ENCODE measurements at places on chromosomes 4 and X.

DNA sequence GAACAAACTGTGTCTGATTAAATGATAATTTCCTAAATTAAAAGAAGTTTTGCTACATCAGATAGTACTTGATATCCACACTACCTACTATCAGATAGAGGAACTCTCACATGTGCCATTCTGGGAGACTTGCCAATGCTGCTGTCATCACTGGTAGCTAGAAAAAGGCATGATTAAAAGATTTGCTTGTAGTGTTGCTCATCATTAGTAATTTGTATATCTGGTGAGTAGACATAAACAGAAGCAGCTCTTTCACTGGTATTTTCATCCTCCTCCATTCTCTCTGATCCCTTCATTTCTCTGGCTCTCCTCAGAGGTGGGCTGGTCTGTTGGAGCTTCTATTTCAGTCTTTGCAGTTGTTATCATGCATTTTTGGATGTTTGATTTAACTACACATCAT is 56.0 kb downstream of the SPRY1 start:
- DNase-seq = no peak

DNA sequence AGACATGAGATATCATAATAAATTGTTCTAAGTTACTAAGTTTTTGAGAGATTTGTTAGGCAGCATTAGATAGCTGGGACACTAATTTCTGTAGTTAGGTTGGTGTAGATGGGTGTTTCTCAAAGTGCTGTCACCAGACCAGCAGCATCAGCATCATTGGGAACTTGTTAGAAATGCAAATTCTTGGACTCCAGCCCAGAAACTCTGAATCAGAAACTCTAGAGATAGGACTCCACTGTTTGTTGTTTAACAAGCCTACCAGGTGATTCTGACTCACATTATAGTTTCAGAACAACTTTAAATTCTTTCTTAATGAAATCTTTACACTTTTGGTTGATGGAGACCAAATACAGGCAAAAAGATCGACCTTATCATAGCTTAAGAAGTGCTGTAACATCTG is 173.7 kb downstream of the PABPC4L start:
- DNase-seq = no peak

GRCh38 chrX:153776611-153777045 is 4.2 kb upstream of the SRPK3 start:
- DNase-seq = no peak

GRCh38 chr4:1770245-1770644 is 22.8 kb upstream of the FGFR3 start:
- no peak for DNase-seq

DNA sequence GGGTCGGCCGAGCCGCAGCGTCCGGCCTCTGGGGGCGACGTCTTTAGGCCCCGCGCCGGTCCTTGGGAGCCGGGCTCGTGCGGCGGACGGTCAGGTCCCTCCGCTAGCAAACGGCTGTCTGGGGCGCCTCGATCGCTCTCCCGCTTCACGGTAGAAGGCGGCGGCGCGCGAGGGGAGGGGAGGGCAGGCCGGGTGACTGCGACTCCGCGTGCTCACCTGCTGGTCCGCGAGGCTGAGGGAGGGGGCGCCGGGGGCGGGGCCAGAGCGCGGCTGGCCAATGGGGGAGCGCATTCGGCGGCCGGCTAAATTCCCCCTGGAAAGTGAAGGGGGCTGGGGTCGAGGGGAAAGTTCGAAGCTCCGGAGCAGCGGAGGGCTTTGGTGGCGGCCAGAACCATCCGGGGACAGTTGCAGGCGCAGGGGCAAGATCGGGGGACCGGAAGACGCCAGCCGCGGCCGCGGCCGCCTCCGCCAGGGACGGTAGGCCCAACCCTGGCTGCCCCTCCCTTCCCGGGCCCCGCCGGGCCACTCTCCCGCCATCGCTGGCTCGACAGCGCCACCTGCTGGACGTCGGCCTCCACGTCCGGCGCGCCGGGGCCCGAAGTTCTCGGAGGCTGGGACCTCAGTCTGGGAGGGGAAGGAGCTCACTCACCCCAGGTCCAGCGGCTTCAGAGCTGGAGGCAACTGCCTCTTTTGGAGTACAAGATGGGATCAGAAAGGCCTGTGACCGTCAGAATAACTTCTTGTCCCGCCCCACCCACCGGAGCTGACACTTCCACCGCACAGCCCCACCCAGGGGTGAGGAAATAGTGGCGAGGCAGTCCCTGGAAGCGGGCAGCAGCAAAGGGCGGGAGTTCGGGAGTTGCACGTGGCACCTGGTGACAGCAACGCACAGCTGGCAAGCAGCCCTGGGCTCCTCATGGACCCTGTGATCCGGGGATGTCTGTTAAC is 49.9 kb downstream of the ELF4 start:
- DNase-seq = peak; percentile 72

DNA sequence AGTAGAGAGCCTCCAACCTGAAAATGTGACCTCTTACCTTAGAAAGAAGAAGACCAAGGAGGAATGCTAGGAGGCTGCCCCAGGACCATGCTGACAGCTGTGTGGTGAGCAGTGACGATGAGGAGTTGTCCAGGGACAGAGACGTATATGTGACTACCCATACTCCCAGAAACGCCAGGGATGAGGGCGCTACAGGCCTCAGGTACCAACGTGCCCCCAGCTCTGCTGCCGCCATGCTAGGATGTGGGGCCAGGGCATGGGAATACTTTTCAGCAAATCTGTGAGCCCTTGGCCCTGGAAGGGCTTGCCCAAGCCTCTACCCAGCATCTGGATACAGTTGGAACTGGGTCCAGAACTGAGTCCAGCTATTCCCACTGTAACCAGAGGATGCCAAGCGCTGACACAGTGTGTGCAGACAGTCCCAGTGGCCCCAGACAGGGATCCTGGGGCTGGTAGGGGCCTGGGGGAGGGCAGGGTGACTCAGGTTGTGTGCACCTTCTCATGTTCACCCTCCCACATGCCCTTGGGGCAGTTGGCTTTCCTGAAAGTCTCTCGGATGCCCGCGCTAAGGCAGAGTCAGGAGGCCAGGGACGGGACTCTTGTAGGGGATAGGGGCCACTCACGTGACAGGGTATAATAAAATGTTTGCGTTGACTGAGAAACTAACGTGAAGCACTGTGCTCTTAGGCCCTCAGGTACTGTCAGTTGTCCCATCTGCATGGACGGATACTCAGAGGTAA is 23.9 kb upstream of the FAM193A start:
- DNase-seq = no peak

DNA sequence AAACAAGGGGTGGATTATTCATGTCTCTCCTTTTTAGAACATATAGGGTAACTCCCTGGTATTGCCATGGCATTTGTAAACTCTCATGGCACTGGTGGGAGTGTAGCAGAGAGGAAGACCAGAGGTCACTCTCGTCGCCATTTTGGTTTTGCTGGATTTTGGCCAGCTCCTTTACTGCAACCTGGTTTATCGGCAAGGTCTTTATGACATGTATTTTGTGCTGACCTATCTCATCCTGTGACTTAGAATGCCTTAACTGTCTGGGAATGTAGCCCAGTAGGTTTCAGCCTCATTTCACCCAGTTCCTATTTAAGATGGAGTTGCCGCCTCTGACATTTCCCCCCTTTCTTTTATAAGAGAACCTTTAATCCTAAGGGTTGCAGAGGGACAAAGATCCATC is 45.8 kb downstream of the MGST2 start:
- DNase-seq = no peak

GRCh38 chrX:108001218-108001814 is 19.1 kb upstream of the TEX13B start:
- DNase-seq = no peak

DNA sequence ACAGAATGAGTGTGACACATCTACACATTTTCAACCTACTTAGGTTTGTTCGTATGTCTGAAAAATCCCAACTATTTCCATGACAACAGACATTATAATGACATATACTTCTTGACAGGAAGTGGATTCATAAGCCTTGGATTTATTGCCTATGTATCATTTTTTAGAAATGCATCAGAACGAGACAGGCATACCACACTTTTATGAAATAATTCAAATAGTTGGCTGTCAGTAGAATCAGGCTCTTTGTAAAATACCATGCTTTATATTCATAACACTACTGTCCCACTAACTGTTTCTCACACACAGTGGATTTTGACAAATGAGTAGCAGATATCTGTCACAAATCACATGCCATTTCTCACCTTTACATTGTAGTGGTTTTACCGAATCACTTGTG is 173.2 kb downstream of the BEND2 start:
- no peak for DNase-seq

DNA sequence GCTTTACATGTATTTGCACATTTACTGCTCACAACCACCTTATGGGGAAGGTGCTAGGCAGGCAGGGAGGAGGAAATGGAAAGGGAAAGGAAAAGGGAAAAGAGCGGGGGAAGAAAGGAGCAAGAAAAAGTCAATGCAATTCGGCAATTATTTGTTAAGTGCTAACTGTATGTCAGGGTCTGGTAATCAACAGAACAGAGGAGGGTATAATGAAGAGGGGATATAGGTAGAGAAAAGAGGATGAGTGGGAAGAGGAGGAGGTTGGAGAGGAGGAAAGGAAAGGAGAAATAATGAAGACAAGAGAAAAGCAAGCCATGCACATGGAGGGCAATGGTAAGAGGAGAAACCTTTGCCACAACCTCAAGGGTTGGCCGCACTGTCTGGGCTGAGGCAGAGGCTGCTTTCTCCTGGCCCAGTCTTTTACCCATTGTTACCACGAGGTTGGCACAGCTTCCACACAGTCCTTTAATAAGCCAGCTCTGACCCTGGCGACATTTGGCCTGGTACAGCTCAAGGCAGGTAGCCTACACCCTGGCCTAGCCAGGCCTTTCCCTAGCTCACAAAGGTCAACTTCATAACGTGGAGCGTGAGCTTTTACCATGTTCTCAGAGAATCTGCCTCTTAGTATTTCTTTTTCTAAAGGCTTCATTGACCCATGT is 836 bp downstream of the BTK start:
- no peak for DNase-seq

GRCh38 chrX:1452516-1453394 is at the start of gene ASMTL:
Gene ASMTL, minus strand, starts transcription at chrX:1452909. Its CDS starts 69 bp downstream, at chrX:1452840.
- peak; percentile 100 for DNase-seq

GRCh38 chr4:114072781-114073180 is 93.3 kb upstream of the ARSJ start:
- DNase-seq = no peak

GRCh38 chr4:109046471-109047201 is 255.8 kb downstream of the COL25A1 start:
- DNase-seq = no peak

DNA sequence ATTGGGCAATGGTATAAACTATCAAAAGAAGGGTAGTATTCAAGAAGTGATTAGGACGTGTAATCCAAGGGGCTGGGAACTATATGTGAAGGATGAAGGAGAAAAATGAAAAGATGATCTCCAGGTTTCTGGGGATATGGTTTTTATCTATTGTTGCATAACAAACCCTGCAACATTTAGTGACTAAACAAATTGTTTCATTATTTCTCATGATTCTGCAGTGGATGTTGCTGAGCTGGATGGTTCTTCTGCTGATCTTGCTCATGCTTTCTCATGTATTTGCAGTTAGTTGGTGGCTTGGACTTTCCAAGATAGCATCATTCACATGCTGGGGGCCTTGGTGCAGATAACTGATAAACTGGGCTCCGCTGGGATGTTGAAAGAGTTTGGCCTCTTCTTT is 29.1 kb downstream of the PHOX2B start:
- no peak for DNase-seq

- DNase-seq = no peak
Observed at GRCh38 chrX:43448688-43449087, 207.4 kb upstream of the MAOA start.

DNA sequence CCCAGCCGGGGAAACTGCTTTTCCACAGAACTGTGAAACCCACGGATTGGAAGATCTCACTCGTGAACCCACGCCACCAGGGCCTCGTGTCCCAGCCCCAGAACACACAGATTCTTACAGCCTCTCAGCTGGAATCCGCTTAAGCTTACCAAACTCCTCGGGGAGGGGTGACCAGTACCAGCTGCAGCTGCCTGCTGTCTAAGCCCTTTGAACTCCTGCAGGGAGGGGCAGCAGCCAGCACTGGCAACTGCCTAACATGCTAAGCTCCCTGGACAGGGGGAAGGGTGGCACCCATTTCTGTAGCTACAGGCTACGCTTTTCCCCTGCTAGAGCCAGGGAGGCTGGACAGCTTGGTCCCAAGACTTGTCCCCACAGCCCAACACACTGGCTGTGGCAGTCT is 38.4 kb downstream of the TBL1X start:
- no peak for DNase-seq

DNA sequence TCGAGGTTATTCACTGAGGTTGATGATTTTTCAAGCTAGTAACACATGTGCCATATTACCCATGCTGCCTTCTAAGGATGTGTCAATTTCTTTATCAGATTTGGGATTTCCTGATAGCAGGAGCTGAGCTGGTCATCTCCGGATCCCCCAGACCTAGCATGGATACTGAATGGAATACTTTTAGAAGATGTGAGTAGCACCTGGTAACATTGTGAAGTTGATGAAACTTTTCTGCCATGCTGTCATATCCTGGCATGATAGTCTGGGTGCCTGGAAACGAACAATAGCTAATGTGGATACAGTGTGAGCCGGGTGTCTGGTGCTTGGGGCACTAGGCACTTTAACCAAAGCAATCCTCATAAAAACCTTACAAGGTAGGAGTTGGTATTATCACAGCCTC is 11.0 kb upstream of the CYTL1 start:
- no peak for DNase-seq

GRCh38 chr4:1768367-1769034 is 24.6 kb upstream of the FGFR3 start:
- DNase-seq = no peak

DNA sequence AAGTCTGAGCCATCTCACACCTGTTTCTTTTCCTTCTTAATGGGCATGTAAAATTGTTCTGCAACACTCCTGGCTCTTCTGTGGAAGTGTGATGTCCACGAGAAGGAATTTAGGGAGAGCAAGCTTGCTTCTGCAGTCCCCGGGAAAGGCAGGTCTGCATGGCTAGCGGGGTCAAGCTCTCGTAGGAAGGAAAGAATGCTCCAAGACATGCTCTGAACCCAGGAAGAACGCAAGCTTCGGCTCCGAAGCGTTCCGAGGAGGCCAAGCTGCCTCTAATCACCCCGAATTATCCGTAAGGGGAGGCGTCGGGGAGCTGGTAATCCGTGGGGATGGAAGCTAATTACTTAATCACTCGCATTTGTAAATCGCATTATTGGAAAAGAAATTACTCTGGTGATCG is 177.7 kb downstream of the CRLF2 start:
- DNase-seq = no peak

DNA sequence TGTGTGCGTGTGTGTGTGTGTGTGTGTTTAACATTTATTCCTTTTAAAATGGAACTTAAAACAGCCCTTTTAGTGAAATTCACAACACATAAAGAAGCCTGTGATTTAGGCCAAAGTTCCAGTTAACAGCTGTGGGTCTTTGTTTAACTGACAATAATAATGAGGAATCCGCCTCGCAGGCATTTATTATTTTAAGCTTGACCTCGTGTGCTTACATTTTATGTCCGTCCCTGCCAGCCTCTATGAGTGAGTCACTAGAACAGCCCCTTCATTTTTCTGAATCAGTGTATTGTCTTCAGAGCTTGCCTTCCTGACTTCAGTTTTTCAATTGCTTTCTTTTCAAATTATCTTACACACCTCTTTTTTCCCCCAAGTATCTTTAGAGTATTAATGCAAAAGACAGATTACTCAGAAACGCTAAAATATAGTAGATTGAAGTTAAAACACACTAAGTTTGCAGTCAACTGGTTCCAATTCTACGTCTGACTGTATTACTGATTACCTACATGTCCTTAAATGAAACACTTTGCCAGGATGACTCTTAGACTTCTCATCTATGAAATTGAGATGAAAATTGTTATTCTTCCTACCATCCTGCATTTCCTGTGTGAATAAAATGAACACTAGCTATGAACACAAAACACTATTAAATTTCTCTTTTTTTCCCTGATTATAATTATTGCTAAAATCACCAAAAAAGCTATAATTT is 319.6 kb upstream of the HS3ST1 start:
- no peak for DNase-seq
